ENCODE measurements at places on chromosomes 11 and 22.

DNA sequence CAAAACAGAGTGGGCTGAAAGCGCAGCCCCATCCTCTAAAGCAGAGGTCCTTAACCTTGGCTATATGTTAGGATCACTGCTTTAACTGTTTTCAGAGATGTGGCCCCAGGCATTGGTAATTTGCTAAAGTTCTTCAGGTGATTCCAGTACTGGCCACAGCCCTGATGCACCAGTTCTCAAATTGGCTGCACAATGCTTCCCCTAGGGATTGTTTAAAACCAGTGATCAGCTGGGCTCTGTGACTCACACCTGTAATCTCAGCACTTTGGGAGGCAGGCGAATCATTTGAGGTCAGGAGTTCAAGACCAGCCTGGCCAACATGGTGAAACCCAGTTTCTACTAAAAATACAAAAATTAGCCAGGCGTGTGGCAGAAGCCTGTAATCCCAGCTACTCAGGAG is 8.4 kb upstream of the IRAG1 start:
- DNase-seq = no peak

DNA sequence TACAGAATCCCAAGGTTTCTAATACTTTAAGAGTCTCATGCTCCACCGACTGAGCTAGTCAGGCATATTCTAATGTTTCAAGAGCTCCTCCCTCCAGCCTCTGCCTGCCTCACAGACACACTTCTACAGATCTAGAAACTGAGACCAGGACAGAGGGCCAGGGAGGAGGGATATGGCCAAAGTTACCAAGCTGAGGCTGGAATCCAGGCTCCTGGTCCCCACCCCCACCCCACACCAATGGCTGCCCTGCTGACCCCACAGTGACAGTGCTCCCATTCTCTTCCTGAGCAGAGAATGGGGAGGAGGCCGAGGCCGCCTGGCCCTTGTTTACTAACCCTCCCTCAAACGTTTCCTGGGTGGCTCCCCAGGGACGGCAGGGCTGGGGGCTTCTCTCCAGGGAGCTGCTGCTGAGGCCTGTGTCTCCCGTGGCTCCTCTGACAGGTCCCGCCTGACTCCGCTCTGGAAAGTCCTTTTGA is 2.2 kb downstream of the PLEKHB1 start:
- DNase-seq = no peak

DNA sequence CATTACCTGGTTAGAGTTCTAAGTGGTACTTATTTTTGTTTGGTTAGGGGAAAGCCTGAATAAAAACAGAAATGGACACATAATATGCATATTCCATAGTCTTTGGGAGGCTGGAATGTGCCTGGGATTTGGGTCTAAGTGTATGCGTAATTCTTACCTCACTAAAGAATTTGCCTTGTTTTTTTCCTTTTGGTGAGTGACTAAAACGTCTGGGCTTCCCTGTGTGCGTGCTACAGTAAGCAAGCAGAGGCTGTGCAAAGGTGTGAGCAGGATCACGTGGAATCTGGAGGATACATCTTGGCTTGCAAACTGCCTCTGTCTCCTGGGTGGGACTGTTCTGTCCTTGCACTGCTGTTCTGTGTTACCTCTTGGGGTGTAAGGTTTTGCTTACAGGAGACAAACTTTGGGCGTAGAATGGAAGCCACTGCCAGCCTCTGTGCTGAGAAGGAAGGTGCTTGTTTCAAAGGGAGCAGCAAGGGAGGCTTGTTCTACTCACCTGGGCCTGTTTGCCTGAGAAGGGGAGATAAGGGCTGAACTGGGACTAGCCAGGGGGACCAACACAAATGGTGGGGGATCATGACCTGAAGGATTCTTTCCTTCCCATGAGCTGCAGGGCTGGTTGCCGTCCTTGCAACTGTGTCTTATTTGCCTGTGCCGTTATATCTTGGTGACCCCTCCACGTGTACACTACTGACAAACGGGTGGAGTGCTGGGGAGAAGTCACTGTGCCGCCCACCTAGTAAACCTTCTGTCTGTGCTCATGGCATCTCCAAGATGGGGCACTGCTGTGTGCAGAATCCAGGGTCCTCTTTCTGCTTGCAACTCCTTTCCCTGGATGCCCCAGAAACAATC is 4.5 kb downstream of the NEAT1 start:
- DNase-seq = no peak

DNA sequence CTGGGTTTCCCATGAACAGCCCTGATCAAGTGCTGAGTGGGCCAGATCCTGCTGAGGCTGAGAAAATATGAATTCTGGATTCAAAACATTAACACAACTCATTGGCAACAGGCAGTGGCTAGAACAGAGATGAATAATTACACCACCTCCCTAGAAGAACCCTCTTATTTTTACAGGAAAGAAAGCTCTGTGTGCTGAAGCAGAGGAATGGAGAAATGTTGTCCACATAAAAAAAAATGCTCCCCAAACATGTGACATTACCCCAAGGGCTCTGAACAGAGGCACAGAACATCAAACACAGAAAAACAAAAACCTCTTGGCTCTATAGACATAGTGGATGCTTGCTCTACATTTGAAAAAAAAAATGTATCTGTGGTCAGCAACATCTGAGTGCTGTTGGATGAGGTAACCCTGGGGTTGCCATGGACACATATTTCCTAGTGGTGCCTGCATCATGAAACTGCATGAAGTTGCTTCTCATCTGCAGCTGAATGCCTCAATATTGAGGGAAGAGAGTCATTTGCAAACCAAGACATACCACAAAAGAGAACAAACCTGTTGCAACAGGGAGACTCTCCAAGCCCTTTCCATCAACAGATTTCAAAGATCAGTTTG is 98.8 kb downstream of the SNX19 start:
- no peak for DNase-seq

GRCh38 chr11:2380396-2380795 is 3.3 kb downstream of the CD81 start:
- DNase-seq = no peak

DNA sequence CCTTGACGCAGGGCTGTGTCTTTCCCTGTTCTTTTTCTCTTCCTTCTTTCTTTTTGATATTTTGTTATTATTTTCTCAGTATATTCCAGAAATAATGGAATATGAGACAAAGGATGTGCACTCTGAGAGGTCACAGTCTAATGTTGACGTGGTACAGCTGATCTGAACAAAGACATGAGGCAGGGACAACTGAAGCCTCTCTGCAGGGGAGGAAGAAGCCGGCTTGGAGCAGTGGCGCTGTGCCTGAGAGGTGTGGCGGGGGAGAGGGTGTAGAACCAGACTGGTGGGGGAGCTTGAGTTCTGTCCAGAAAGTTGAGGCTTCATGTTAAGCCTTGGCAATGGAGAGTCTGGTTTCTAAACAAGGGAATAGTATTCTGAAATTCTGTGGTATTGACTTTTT is 34.7 kb downstream of the ADAMTS15 start:
- DNase-seq = no peak

Measured in central memory CD8-positive, alpha-beta T cell (primary cell).